Activated CD4-positive, CD25-positive, alpha-beta regulatory T cell treated with anti-CD3 and anti-CD28 coated beads, Interleukin-2, amount 50 U/mL, for 16 hours (primary cell): ENCODE measurements at places on chromosomes 16 and 17.

- DNase-seq, result no peak
Measured at GRCh38 chr17:40363111-40363827, 1.3 kb downstream of the GJD3 start.

DNA sequence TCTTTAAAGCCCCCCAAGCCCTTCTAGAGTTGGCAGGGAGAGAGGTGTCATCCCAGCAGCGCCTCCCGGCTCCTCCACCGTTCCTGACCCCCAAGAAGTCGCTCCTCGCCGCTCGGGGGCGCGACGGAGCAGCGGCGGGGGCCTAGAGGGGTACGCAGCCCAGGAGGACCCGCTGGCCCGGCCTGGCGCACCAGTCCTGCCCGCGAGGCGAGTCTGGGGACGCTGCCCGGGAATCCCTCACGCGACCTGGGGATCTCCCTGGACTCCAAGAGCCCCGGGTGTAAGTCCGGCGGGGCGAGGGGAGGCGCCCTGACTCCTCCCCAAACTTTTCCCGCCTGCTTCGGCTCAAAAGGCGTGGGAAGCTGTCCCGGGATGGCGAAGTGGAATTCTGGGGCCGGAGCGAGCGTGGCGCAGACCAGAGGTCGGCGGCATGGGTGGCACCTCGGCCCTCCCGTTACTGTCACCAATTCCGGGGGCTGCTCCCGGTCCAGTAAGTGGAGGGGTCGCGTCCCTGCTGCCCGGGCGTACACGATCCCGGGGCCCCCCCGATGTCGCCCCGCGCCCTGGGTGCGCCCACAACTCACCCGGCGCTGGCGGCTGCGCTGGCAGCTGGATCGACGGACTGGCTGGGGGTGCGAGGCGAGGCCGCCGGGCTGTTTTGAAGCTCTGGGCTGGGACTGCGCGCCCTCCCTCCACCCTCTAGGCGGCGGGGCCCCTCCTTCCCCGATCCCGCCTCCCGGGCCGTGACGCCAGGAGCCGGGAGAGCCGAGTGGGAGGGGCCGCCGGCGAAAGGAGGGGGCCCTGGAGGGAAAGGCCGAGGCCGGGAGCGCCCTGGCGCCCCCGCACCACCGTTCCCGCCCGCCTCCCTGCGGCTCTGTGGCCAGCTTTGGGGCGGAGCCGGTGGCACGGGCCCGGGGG, at the start of gene EMP2:
EMP2 (minus strand) TSS at position 634 of the 918 bp plus-strand sequence. CDS start 32,981 bp downstream, outside the sequence.
- DNase-seq, result no peak

- no peak for DNase-seq
Measured at GRCh38 chr16:77317059-77317458, 117.8 kb downstream of the ADAMTS18 start.

DNA sequence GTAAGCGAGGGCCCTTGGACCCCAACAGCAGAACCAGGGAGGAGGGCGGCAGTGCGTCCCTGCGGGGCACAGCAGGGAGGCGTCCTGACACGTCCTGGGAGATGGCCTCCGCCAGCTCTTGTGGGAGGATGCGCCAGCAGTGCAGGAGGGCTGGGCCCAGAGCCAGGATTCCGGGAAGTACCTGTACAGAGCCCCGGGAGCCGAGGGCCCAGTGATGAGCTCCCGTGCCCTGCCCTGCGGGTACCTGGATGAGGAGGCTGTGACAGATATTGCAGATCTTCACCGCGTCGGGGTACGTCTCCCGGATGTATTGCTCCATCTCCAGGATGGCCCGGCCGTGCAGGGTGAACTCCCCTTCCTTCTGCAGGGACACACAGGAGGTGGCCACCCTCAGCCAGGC, 23.1 kb downstream of the KDM8 start:
- no peak for DNase-seq

- no peak for DNase-seq
Measured at GRCh38 chr16:84740596-84741116, 40.9 kb downstream of the USP10 start.

DNA sequence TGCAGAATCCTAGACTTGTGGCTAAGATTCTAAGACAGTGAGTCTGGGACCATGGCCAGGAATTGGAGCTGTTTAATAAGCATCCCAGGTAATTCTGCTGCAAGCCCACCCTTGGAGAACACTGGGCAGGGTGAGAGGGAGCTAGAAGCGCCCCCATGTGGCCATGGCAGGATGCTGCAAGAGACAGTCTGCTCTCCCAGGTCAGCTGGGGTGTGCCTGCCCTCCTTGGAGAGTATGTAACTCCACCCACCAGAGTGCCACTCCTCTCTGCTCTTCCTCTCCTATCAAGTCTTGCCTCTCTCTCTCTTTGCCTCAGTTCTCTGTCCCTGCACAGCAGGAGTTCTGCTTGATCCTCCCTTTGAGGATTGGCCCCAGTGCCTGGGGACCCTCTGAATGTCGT, 14.9 kb downstream of the RCVRN start:
- DNase-seq, result no peak

DNA sequence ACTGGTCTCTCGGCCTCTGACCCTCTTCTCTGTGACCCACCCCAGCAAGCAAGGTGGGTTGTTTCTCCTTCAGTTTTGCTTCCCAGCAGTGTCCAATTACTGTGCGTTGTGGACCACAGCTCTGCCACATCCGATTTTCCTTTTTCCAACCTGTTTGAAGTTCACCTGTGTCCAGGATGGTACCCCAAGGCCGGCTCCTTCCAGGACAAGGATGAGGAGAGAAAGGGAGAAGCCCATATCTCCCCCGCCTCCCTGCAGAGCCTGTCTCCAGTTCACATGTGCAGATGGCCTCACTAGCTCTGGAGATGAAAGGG, 13.5 kb downstream of the NMRAL1 start:
- no peak for DNase-seq

DNA sequence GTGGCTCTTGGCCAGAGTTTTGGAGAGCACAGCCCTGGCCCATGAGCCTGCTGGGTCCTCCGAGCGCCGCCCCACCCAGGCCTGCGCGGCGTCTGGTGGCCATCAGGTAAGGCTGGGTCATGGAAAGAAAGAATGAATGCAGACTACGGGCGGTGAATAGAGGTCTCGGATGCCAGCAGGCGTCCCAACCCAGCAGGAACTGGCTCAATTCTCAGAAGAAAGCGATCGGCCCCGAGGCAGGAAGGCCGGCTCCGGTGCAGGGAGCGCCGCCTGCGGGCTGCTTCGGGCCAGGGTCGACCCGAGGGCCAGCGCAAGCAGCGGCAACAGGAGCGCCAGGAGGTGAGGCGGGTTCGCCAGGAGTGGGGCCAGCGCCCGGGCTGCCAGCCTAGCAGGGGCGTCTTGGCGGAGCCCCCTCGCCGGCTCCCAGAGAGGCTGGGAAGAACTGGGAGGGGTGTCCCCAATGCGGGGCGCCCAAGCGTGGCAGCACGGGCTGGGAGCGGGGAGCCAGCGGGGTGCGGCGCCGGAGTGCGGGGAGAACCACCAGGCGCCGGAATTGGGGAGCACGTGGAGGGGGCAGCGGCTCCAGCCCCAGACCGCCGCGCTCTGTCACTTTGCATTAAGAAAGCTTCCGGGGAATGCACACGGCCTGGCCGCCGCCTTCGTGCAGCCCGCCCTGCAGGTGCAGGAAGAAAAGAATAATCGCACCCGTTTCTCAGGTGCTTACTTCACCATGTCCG, 7.1 kb upstream of the TMC5 start:
- DNase-seq, result no peak

- no peak for DNase-seq
Measured at GRCh38 chr17:15885770-15886169, 59.2 kb upstream of the ADORA2B start.

- DNase-seq, result no peak
Measured at GRCh38 chr16:17331071-17331607, 139.6 kb downstream of the XYLT1 start.
